ENCODE measurements at places on chromosomes 11 and 22.
A peak's percentile ranks its signal among the peaks of the same experiment; 100 is the strongest.

GRCh38 chr11:16468735-16469453 lies 112.5 kb upstream of the SOX6 start:
- DNase-seq = no peak

DNA sequence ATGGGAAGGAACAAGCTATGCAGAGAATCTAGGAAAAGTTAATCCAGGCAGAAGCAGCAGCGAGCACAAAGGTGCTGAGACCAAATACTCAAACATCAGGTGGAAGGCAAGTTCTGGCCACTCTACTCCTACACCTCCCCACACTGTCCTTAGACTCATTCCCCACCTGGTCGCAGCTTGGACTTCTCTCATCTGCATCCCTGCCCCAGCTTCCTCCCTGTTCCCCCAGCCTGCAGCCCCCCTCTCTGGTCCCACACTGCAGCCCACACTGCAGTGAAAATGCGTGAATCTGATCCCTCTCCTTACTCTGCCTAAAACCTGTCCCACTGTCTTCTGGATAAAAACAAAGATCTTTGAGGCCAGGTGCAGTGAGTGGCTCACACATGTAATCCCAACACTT lies 9.1 kb downstream of the TPBGL start:
- no peak for DNase-seq

DNA sequence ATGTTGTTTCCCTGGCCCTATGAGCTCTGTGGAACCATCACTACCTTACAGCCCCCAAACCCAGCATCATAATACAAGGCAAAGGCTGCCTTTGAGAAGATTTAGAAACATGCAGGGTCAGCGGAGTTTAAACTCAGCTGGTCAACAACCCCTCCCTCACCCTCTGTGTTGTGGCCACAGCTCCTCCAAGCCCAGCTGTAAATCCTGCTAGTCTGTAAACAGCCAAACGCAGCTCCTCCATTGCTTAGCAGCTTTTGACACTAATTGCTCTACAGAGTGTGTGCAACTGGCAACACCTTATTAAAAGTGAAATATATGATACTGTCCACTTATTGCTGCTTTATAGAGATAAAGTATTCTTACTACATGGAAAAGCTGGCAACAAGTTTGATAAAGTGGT lies 29.1 kb downstream of the OPCML start:
- DNase-seq = no peak

- peak; percentile 90 for DNase-seq
Observed at GRCh38 chr11:75583718-75584658, 21.9 kb downstream of the SERPINH1 start.

- no peak for DNase-seq
Observed at GRCh38 chr11:11320825-11321224, 32.2 kb downstream of the CSNK2A3 start.

DNA sequence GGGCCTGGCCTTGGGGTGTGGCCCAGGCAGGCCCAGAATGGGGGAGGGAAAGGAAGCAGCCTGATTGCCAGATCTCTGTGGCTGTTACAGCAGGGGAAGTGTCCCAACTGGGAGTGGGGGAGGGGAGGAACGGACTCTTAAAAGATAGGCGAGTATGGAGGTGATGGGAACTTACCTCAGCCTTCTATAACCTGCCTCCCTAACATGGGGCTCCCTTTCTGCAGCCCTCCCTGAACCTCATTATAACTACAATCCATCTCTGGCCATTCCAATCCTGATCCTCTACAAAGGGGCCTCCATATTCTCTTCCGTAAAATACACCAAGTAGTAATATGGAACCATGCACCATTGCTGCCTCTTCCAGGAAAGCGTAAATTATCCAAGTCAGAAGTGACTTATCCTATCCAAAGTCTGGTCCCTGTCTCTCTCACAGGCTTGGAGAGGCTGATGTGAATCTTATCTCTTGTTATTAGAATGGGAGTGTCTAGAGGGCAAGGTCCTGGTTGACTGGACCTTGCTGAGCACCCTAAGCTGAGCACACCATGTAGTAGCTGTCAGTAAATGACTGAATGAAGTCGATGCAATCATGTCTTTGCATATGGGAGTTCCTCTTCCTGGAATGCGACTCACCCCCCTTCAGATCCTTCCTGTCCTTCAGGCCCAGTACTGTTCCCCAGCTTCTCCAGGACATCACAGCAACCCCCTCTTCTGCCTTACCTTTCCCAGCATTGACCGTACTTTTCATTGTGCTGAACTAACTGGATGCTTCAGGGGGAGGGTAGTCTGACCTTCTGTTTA lies 5.9 kb downstream of the RHOG start:
- DNase-seq = no peak

GRCh38 chr22:24465566-24465965 lies 29.6 kb upstream of the UPB1 start:
- peak; percentile 72 for DNase-seq

DNA sequence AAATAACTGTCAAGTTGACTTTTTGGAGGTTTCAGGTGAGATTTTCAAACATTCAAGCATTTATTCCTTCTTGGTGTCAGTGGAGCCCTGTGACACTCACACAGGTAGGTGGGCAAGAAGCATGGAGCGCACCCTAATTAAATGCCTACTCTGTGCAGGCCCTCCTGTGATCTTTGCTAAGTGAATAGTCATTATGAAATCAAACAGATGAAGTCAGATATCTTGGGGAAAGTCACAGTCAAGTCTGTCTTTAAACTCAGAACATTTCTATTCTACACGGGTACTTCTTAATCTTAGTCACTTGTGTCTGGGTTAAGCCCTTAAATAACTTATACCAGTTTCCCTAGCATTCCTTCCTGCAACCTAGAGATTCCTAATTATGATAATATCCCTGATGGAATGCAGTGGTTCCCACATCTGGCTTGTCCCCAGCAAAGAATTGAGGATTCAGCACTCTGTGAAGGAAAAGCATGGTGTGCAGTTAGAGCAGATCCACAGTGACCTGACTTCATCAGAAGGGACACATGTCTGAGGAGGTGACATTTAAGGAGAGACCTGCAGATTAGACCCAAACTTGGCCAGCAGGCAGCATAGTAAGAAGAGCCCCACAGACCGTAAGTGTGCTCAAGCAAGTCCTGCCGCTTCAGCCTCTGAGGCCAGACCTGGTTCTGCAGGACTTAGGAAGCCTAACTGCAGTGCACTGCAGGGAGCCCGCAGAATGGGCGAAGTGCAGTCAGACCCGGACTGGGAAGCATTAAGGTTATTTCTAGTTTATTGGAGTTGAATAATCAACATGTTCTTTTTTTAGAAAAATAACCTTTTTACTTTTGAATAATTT lies 85.3 kb upstream of the GAL start:
- DNase-seq = no peak

- DNase-seq = peak; percentile 15
Observed at GRCh38 chr11:2294926-2295290, 6.8 kb downstream of the C11orf21 start.

DNA sequence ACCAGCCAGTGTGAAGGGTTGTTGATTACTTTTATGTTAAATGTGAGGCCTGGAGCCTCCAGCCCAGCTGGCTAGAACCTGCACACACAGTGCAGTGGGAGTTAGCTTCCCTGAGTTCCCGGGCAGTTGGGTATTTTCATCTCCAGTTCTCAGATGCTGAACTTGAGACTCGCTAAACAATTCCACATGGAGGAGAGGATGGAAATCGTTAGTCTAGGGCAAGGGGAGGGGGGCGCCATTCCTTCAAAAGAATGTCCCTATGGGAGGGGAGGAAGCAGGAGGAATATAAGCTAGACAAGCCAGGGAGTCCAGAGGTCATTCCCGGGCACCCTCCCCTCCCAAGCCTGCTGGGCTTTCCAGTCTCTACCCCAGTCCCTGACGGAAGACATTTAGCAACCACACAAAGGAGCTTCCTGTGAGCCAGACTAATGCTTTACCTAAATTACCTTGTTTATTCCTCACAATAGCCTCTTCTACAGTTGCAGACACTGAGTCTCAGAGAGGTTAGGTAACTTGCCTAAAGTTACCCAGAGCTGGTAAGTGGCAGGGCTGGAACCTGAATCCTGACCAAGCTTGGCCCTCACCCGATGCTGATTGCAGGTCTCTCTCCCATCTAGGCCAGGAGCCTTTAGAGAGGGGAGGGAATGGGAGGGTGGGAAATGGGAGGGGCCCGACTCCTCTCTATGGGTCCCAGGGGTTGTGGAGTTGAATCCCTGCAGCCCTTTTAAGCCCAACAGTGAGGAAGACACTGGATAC lies 1.9 kb upstream of the TSKU start:
- peak; percentile 72 for DNase-seq

GRCh38 chr22:48779661-48780596 lies 1047.7 kb downstream of the BRD1 start:
- no peak for DNase-seq

DNA sequence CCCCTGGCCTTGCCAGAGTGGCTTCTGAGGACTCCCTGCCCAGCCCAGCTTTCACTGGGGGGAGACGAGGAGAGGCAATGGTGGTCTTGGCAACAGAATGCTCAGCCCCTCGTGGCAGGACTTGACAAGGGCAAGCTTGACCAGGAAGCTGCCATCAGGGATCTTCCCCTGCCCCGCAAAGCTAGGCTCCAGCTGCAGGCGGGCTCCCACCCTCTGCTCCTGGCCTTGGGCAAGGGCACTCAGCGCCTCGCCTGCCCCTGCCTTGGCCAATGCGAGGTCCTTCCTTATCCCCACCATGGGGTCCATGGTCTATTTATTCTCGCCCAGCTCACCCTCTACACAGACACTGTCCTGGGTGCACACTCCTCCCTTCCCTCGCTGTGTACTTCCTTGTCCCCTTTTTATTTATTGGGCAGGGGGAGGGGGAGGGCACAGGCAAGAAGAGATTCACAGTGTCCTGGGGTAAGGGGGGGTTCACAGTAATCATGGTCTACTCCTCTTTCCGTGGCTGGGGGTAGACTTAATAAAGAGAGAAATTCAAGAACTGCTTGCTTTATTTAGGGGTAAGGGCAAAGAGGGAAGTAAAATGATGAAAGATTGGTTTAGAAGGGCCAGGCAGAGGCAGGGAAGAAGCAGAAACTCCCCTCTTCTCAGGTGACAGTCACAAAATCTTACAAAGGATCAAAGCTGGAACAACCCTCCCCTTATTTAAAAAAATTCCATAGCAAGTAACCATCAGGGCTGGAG lies 1.6 kb downstream of the GPHA2 start:
- DNase-seq = no peak

DNA sequence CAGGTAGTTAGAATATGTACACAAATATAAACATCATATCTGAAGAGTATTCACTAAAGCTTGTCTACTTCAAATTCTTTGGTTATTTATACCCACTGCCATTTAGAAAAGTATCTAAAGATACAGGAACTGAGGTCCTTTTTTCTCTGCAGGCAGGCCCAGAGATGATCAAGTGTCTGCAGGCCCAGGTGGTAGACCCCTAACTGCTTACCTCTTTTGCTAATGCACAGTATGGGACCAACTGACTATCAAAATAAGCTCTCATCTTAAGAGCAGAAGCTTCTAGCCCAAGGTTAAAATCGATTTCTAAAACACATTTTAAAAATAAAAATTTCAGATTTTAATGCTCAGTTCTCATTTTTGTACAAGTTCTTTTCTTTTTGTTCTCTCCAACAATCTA lies 81.5 kb downstream of the APOL5 start:
- no peak for DNase-seq

DNA sequence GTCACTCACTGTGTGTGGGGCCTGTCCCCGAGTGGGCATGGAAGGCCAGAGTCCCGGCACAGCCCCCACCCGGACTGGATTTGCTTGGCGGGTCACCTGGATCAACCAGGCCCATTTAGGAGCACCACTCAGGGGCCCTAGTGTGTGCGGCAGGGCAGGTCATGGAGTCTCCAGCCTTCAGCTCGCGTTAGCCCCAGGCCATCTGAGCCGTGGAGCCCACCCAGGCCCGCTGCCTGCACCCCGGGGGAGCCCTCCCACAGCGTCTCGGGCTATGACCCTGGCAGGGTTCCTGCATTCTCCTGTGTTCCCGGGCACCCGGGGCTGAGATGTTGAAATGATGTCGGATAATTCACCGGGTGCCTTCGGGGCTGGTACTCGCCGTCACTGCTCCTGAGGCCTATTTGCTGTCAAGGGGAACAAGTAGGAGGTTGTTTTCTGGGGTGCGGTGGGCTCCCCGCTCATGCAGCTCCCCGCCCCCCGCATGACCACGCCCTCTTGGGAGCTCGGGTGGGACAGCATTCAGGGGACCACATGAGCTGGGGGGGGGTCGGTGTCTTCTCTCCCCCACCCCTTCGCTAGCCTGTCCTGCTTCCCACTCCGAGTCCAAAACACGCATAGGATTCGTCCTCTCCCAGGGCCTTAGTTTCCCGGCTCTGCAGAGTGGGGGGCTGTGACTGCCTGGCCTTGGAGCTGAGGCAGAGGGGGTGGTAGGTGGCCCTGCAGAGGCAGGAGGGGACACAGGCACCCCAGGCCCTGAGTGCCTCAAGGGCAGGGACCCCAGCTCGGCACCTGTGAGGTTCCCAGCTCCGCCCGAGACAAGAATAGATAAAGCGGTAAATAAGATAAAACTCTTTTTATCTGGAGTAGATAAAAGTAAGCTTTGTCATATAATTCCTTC lies 77.2 kb downstream of the KCNQ1 start:
- no peak for DNase-seq

DNA sequence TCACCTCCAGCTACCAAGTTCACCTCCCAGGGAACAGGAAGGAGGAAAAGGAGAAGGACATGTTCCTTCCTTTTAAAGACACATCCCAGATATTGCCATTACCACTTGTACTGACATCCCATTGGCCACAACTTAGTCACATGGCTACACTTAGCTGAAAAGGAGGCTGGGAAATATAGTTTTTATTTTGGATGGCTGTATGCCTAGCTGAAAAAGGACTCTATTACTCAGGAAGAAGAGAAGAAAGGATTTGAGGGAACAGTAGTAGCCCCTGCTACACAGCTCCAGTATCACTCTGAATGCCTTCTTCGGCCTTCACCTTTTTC lies 2.1 kb upstream of the APOA5 start:
- peak; percentile 24 for DNase-seq

GRCh38 chr11:124878759-124879492 lies 13.7 kb downstream of the ROBO3 start:
- DNase-seq = peak; percentile 29

DNA sequence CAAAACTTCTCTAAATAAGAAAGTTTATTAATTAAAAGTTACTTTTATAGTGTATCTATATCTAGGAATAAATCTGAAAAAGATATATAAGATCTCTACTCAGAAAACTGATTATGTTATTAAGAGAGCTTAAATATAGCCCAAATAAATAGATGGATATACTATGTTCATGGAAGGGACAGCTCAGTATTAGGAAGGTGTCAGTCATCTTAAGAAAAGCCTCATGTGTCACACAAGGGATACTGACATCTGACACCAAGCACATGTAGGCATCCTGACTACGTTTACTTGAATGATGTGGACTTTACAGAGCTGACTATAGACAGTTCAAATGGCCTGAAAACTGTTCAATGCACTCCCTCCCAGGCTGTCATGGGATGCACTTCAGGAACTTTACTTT lies 19.3 kb downstream of the PPARA start:
- DNase-seq = no peak

DNA sequence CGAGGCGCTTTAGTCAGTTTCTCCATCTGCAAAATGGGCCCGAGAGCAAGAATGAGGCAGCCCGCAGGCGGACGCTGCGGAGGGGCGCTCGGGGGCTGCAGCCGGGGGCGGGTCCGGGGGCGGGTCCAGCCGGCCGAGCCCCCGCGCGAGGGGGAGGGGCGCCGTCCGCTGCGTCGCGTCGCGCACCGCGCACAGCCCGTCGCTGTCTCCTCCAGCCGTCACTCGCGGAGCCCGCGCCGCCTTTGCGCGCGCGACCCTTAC lies 282 bp downstream of the PC start:
- DNase-seq = peak; percentile 60

- DNase-seq = no peak
Observed at GRCh38 chr11:131544591-131544990, 174.2 kb downstream of the NTM start.

- DNase-seq = peak; percentile 50
Observed at GRCh38 chr11:102456381-102456780, 3.8 kb upstream of the TMEM123 start.

- no peak for DNase-seq
Observed at GRCh38 chr11:111123463-111124398, 121.8 kb upstream of the POU2AF2 start.
